ENCODE measurements at places on chromosomes 6 and 20.
A peak's percentile ranks its signal among the peaks of the same experiment; 100 is the strongest.

DNA sequence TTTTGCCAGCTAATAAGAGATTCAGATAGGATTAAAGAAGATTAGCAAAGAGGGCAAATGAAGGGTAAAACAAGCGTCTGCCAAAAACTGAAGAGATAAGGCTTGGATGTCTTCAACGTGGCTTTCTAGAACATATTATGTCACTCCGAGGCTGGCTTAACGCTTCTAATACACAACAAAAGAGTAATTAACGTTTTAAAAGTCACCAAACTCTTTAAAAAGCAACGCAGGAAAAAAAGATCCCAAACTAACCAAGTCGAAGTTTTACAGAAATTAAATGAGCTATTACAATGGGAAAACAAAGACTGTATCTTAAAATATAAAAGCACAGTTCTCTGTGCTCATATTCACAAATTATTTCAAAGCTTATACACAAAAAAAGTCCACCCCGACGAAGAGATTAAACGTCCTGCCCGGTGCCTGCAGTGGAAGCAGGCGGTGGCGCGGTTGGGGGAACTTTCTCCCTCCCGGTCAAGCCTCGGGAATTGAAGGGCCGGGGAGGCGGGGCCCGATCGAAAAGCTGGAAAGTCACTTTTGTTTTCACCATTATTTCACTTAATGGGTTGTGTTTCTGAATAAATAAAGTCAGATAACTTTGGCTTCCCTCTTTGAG is 1.2 kb downstream of the MAK start:
- no peak for DNase-seq

- DNase-seq = no peak
Measured at GRCh38 chr6:145813285-145814034, 1.1 kb downstream of the FBXO30 start.

DNA sequence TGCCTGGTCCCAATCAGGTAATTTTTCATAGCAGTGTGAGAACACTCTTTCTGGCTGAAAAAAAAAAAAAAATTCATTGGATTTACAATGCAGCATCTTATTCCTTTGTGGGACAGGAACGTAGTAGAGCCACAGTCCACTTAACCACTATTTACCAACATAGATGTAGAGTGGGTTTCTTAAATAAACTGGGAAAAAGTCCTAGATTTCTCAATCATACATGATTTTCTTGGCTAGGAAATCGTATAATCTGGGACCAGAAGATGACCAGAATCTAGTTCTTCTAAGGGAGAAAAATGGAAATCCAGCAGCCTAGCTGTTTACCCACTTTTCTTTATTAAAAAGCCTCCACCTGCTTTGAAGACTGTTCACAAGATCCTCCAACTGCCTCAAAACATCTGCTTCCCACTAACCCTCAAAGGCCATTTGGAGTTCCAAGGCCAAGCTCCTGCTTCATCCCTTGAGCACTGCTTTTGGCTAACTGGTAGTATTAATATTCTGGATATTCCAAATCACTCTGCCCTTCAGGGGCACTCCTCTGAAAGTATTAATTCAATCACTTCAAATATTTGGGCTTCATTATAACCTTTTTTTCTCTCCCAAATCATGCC is 70.4 kb downstream of the FYN start:
- DNase-seq = no peak

DNA sequence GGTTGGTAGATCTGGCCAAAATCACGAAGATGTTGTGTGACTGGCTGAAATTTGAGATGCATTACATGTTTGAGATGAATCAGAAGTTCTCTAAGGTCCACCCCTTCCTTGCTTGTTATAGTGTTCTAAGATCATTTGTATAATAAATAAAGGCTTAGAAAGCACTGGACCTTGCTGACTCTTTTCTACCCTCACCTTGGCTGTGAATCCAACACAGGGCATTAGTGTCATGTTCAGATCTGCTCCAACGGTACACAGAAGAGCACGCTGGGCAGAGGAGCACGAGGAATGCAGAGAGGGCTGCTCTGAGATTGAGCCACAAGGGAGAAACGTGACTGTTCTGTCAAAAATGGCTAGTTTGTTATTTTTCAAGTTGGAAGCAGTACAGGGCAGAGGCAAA is 169.5 kb upstream of the HDAC2 start:
- DNase-seq = no peak

DNA sequence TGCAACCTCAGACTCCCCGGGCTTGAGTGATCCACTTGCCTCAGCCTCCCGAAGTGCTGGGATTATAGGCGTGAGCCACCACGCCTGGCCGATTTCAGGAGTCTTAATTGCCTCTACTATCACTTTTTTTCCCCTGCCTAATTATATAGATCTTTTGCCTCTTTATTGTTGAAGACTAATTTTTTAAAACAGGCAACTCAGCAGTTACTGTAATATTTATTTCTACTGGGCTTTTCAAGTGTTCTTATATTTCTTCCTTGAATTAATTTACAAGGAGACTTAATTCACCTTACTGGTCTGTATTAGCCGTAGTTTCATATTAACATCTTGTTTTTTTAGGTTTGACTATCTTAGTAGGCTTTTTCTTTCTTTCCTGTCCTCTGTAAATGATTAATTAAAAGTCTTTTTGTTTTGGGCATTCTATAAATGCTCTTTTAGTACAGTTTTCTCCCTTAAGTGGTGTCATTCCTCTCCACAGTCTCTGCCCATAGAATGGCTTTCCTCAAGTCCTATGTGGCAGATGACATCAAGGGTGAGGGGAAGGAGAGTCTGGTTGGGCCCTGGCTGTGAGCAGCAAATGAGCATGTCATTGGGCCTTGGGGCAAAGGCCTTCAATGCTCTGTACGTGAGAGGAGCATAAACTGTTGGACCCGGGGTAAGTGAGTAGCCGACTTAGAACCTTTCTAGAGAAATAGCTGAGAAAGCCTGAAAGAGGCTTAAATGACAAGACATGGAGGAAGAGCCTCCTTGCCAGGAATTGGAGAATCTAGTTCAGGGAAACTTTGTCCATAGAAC is 36.0 kb downstream of the ANKS1A start:
- DNase-seq = no peak

DNA sequence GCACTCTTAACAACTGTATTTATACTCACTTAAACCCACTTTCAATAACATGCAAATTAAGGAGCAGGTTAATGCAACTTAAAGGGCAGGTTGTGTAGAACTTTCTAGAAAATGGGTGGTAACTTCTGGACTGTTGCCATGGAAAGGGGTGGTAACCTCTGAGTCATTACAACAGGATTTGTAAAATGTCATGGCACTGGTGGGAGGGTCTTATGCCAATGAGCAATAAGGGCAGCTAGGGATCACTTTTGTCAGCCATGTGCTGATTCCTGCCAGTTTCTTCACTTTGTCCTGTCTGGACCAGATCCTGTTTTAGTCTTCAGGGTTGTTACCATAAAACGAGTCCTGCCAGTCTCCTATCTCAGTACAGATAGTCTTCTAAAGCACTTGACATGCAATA is 560.5 kb upstream of the PTCHD4 start:
- DNase-seq = no peak

DNA sequence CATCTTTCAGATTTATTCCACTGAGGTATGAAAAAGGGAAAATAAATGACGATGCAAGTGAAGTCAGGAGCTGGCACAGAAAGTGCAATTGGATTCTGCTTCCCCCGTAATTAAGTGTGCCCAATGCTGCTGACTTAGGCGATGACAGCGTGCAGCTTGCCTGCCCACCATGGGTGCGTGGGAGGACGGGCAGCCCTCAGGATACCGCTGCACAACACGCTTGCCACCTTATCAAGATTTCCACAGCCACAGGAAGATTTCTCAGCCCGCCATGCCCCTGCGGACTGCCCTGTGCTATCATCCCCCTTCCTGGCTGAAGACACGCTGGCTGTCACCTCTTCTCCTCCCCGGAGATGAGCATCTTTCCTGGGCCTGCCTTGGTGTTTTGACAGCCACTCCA is 103.3 kb upstream of the BACH2 start:
- no peak for DNase-seq

DNA sequence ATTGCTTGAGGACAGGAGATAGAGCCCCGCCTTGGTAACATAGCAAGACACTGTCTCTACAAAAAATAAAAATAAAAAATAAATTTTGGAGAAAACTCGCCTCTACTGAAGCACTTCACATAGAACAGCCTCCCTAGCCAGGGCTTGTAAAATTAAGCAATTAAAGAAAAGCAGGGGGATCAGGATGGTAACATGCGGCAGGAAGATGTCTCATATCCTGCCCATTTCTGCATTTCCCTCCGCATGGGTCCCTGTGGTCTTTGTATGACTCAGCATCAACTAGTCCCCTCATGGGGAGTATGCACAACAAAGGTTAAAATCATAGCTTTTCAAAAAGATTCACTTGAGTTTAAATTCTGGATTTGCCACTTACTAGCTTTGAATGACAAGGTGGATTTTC is 379.0 kb downstream of the EPHA7 start:
- DNase-seq = no peak

DNA sequence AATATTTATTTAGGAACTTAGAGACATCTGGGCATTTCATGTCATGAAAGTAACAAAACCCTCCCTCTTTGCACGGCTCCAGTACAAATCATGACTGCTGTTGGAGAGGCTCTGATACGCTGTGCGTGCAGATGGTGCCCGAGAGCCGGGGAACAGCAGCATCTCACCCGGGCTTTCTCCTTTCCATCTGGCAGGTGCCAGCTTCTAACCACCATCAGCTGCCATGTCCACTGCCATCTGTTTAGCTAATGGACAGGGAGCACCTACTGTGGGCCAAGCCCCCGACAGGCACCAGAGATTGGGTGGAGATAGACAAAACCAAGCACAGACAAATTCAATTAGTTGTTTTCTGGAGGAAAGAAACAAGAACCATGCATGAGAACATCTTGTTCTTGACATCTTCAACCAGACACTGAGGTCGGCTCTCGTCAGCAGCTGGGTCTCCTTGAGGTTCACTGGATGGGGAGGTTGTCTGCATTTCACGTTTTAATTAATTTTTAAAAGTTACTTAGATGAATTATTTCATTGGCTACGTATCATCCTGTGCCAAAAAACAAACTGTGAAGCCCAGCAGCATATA is 323.7 kb downstream of the THBS2 start:
- DNase-seq = no peak

GRCh38 chr20:21702553-21703470 is 2.7 kb upstream of the PAX1 start:
- no peak for DNase-seq

- no peak for DNase-seq
Measured at GRCh38 chr6:168031411-168031971, 34.0 kb downstream of the KIF25 start.

DNA sequence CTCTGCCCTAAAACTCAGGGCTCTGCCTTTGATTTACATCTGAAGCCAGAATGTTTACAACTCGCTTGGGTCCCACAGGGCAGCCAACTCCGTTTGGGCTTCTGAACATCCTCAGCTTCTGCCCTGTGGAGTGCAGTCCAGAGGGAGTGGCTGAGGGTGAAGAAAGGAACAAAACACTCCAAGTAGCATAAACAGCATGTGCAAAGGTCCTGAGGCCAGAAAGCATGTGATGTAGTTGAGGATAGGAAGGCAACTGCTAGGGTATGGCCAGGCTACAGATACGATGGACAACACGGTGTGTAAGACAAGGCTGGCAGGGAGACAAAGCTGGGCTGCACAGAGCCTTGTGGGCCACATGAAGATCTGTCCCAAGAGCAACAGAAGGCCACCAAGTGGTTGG is 12.5 kb downstream of the JAG1 start:
- DNase-seq = no peak

GRCh38 chr6:87151781-87152525 is 3.4 kb upstream of the ZNF292 start:
- DNase-seq = peak; percentile 49

DNA sequence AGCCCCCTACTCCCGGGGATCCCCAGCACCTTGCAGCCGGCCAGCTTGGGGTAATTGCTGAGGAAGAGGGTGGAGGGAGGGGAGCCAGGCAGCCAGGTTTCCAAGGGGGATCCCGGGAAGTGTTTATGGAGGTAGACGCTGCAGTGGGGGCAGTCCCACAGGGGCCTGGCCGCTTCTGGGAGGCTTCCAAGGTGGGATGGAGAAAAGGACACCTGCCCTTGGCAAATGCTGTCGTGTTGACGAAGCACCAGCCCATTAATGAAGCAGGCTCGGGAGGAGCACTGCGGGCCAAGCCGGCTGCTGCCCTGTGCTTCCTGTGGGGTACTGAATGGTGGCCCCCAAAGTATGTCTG is 82.4 kb downstream of the TMEM242 start:
- no peak for DNase-seq

DNA sequence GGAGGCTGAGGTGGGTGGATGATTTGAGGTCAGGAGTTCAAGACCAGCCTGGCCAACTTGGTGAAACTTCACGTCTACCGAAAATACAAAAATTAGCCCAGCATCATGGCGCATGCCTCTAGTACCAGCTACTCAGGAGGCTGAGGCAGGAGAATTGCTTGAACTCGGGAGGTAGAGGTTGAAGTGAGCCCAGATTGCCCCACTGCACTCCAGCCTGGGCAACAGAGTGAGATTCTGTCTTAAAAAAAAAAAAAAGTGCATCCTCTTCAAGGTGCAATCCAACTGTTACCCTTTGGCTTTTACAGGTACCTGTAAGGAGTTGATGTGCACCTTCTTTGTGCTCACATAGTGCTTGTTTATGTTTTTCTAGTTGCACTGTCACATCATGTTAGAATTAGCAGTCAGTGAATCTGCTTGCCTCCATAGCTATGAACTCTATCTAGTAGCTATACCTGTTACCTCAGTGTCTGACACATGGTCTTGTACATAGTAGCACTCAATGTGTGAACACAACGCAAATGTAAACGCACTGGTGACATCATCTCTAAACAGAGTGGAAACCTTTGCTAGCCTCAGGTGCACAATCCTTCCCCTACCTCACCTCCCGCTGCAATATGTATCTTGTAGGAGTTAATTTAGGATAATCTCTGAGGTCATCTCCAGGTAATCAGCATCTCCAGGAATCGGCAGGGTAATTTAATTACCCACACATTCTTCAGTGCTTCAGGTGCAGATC is 9.7 kb downstream of the MSH5 start:
- no peak for DNase-seq

- DNase-seq = no peak
Measured at GRCh38 chr6:113015249-113015648, 668.1 kb downstream of the RFPL4B start.

DNA sequence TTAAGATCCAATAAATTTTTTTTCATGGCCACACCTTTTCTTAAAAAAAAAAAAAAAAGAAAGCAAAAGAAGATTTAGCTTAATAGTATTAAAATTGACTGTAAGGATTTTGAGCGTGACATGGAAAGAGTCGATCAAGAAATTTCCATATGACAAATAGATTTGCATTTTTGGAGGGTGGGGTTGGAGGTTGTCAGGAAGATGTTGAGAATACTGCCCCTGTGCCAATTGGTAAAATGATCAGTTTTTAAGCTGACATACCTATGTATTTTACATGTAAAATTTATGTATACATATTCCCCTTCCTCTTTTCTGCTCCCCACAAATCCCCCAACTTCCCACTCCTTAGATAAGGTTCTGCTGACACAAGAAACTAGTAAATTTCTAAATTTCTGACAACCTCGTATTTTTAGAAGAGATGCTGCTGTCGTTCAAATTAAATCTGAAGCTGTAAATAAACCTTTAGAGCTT is 520.9 kb downstream of the CD83 start:
- no peak for DNase-seq

DNA sequence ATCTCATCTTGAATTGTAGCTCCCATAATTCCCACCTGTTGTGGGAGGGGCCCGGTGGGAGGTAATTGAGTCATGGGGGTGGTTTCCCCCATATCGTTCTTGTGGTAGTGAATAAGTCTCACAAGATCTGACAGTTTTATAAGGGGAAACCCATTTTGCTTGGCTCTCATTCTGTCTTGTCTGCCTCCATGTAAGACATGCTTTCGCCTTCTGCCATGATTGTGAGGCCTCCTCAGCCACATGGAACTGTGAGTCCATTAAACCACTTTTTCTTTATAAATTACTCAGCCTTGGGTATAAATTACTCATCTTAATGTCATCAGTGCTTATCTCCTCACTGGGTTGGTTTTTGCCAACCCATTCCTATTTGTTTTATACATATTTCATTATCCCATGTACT is 142.0 kb upstream of the GMDS start:
- no peak for DNase-seq

Data from NCI-H1417 treated with DMSO at 0.1 percent for 48 hours (cell line).